Cardiac muscle cell (in vitro differentiated cells and primary cell): ENCODE measurements at places on chromosomes 11 and 22. TPM values are rescaled to one million over a fixed set of nuclear protein-coding genes. Genes with fewer than 3 reads are reported as not detected.

Gene SCT
- 8.9 and 18.8 TPM in 2 replicates for polyA plus RNA-seq

Gene GLB1L3
- polyA plus RNA-seq, result not detected in 2 replicates

Gene RPLP2
- 496 and 502 TPM in 2 replicates for polyA plus RNA-seq

Gene PTPRCAP
- 2.5 and 3.2 TPM in 2 replicates for polyA plus RNA-seq

Gene OR2D2
- not detected in 2 replicates for polyA plus RNA-seq

Gene LRRC10B
- polyA plus RNA-seq, result 0.62 and 0.65 TPM in 2 replicates

Gene ACTN3
- polyA plus RNA-seq, result 111 and 322 TPM in 2 replicates

Gene BTBD10
- 37.8 and 39.0 TPM in 2 replicates for polyA plus RNA-seq

Gene PYGM
- 244 and 260 TPM in 2 replicates for polyA plus RNA-seq

Gene UCP3
- 0.59 and 0.95 TPM in 2 replicates for polyA plus RNA-seq

Gene CATSPER1
- polyA plus RNA-seq, result not detected in 2 replicates

Gene MRGPRD
- not detected in 2 replicates for polyA plus RNA-seq

Gene OR5P2
- polyA plus RNA-seq, result not detected in 2 replicates

Gene CD6
- not detected in 2 replicates for polyA plus RNA-seq

Gene GDPD4
- polyA plus RNA-seq, result not detected in 2 replicates

Gene USP2
- polyA plus RNA-seq, result 36.5 and 44.1 TPM in 2 replicates

Gene NAALADL1
- 0.59 and 0.84 TPM in 2 replicates for polyA plus RNA-seq

Gene OR52I1
- 0.33 TPM in 1 of 2 replicates, not detected in the other for polyA plus RNA-seq

Gene ZNF70
- polyA plus RNA-seq, result 2.3 TPM in 2 replicates

Gene MS4A13
- not detected in 2 replicates for polyA plus RNA-seq

Gene CHRM1
- 0.97 and 1.6 TPM in 2 replicates for polyA plus RNA-seq

Gene CKAP5
- 38.1 and 77.8 TPM in 2 replicates for polyA plus RNA-seq

Gene TPBGL
- 0.07 and 0.56 TPM in 2 replicates for polyA plus RNA-seq

Gene OR52N4
- polyA plus RNA-seq, result not detected in 2 replicates

Gene CHRDL2
- not detected in 2 replicates for polyA plus RNA-seq

Gene MAJIN
- polyA plus RNA-seq, result 0.06 TPM in 1 of 2 replicates, not detected in the other

Gene ABCG4
- polyA plus RNA-seq, result 2.4 and 5.6 TPM in 2 replicates

Gene ACRV1
- polyA plus RNA-seq, result 0.16 and 0.30 TPM in 2 replicates

Gene SHANK3
- 3.3 and 4.1 TPM in 2 replicates for polyA plus RNA-seq

Gene MRGPRF
- 9.3 and 9.7 TPM in 2 replicates for polyA plus RNA-seq

Gene FGF4
- not detected in 2 replicates for polyA plus RNA-seq

Gene RASGRP2
- 60.8 and 64.0 TPM in 2 replicates for polyA plus RNA-seq

Gene HORMAD2
- not detected in 2 replicates for polyA plus RNA-seq

Gene ASCL2
- polyA plus RNA-seq, result 0.21 TPM in 1 of 2 replicates, not detected in the other

Gene ALX4
- not detected in 2 replicates for polyA plus RNA-seq

Gene OR52A1
- polyA plus RNA-seq, result not detected in 2 replicates

Gene SCGB1C1
- polyA plus RNA-seq, result not detected in 2 replicates

Gene SESN3
- polyA plus RNA-seq, result 3.9 and 6.0 TPM in 2 replicates

Gene SYT13
- 0.09 and 0.16 TPM in 2 replicates for polyA plus RNA-seq

Gene RTN4R
- polyA plus RNA-seq, result 5.2 and 7.4 TPM in 2 replicates

Gene CCDC188
- not detected in 2 replicates for polyA plus RNA-seq

Gene C11orf42
- 0.15 and 0.32 TPM in 2 replicates for polyA plus RNA-seq

Gene OR52N5
- polyA plus RNA-seq, result 0.10 TPM in 1 of 2 replicates, not detected in the other

Gene OR6T1
- not detected in 2 replicates for polyA plus RNA-seq

Gene CREB3L1
- 11.7 and 14.1 TPM in 2 replicates for polyA plus RNA-seq

Gene PRR5L
- 0.70 TPM in 1 of 2 replicates, not detected in the other for polyA plus RNA-seq

Gene SREBF2
- polyA plus RNA-seq, result 225 and 238 TPM in 2 replicates

Gene ELP4
- polyA plus RNA-seq, result 16.6 and 28.5 TPM in 2 replicates

Gene NUCB2
- polyA plus RNA-seq, result 120 and 129 TPM in 2 replicates

Gene MRGPRX3
- not detected in 2 replicates for polyA plus RNA-seq

Gene PLAAT5
- polyA plus RNA-seq, result 0.90 TPM in 1 of 2 replicates, not detected in the other

Gene SAA4
- 0.20 TPM in 1 of 2 replicates, not detected in the other for polyA plus RNA-seq

Gene OR5B21
- not detected in 2 replicates for polyA plus RNA-seq

Gene MTFP1
- polyA plus RNA-seq, result 64.8 and 100.0 TPM in 2 replicates

Gene OVCH2
- not detected in 2 replicates for polyA plus RNA-seq
